GM13976 (cell line): ENCODE measurements at places on chromosomes 7 and 10.

DNA sequence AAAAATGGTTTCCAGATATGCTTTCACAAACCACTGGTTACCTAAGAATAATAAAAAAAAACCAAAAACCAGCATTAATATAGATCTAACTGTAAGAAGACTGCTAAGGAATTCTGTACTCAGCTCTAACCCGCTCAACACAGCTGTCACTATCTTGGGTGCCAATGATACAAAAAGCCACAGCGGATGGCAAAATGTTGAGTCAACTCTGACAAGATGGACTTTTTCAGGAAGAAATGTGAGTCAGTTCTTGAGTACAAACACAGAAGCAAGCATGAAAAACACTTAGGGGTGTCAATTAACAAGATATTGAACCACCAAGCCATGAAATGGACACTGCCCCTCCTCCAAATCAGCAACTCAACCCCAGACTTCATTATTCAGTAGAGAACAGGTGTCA, 55.0 kb downstream of the CTTNBP2 start:
- DNase-seq: no peak

DNA sequence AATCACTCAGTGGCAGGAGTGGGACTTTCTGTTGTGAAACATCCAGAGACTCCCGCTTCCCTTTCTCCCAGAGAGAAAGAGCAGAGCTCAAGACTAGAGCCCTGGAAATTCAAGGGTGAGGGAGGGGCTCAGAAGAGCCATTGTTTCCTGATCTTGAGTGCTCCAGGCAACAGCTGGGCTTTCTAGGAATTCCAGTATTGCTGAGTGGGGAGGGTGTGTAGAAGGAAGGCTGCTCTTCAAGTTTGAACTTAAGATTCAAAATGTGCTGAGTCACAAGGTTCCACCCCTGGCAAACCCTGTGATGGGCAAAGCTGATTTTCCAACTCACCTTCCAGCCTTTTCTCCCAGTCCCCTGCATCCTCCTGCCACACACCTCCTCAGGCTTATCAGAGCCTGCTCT, 42.3 kb upstream of the MSRB2 start:
- DNase-seq: no peak

GRCh38 chr7:87447116-87447635, 28.3 kb downstream of the ABCB4 start:
- no peak for DNase-seq

- no peak for DNase-seq
Observed at GRCh38 chr7:47600199-47601118, 18.5 kb upstream of the TNS3 start.

- DNase-seq: no peak
Observed at GRCh38 chr10:26334232-26334931, 103.8 kb upstream of the APBB1IP start.

- DNase-seq: no peak
Observed at GRCh38 chr10:95532536-95532935, 28.6 kb downstream of the SORBS1 start.

GRCh38 chr7:108086962-108087361, 43.2 kb downstream of the LAMB4 start:
- DNase-seq: no peak
